ENCODE measurements at places on chromosomes 11 and 22. TPM values are rescaled to one million over a fixed set of nuclear protein-coding genes. Genes with fewer than 3 reads are reported as not detected.

POLR3H gene
- polyA plus RNA-seq, result 20.9 TPM

CRYBB3 gene
- polyA plus RNA-seq, result 0.21 TPM

MRPL48 gene
- 41.2 TPM for polyA plus RNA-seq

PIH1D2 gene
- 1.8 TPM for polyA plus RNA-seq

TIMP3 gene
- 146 TPM for polyA plus RNA-seq

SLC5A4 gene
- not detected for polyA plus RNA-seq

CNTN5 gene
- not detected for polyA plus RNA-seq

LRP5 gene
- 48.1 TPM for polyA plus RNA-seq

OR5B12 gene
- polyA plus RNA-seq, result not detected

KIRREL3 gene
- 0.87 TPM for polyA plus RNA-seq

NAALADL1 gene
- polyA plus RNA-seq, result 5.2 TPM

All from muscle of arm (tissue), 14 donors.